ENCODE measurements at places on chromosomes 3 and 15.

GRCh38 chr15:29917600-29918597, 95.6 kb upstream of the TJP1 start:
- no peak for DNase-seq

GRCh38 chr3:158167737-158168557, 58.1 kb downstream of the RSRC1 start:
- no peak for DNase-seq

- no peak for DNase-seq
These were observed 288.7 kb downstream of the EPHB1 start for GRCh38 chr3:135083756-135084155.

- DNase-seq: peak; percentile 3
These were observed 543.4 kb downstream of the GBE1 start for GRCh38 chr3:81218023-81218422.

DNA sequence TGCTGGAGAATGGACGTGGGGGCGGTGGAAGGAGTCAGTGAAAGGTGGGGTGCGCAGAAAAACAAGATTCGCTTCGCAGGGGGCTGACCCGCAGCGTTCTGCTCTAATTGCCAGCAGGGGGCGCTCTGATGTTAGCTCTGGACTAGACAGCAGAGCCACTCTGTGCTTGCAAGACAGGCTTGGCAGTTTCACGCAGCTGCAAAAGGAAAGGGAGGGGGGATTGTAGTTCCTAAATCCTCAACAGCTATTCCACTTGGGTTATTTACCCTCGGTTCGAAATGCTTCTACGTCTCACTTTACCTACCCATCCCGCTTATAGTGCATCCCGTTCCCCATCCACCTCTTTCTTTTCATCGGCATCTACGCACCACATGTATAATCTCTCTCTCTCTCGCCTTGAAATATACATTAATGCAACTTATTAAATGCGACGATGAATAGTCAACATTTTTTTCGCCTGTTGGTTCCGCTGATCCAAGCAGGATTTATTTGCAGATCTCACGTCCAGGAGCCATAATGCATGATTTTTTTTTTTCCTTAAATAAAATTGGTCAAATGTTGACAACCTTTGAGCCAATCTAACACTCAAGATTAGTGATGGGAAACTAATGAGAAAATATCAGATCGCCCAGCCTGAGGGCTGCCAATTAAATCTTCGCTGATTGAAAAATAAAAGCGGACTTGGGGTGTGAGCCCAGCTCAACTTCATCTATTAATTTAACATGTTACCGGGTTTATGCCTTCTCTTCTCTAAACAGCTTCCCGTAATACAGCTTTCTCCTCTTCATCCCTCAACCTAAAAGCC, 216.4 kb downstream of the MEIS2 start:
- peak; percentile 84 for DNase-seq

- peak; percentile 53 for DNase-seq
These were observed 67.9 kb downstream of the PRICKLE2 start for GRCh38 chr3:64157150-64158035.

DNA sequence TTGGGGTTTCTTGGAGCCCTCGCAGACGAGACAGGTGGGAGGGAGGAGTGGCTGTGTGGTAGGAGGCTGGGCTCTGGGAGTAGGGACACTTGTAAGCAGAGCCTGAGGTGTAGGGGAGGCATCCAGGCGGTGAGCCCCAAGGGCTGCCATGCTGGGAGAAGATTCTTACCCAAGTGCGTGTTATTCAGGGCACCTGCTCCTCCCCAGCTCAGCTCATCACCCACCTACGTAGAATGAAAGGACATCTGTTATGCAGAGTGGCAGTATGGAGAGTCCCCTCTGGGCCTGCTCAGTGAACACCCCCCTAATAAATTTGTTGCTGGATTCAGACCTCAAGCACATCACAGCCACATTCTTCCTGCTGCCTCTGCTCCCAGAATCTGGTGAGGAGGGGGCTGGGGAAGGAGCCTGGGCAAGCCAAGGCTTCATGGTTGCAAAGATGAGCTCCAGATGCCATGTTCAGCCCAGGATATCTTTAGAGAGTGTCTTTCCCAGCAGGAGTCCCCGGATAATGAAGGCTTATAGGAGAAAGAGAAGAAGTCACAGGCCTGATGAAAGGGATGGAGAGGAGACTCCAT, 261.8 kb downstream of the EPHB1 start:
- no peak for DNase-seq

DNA sequence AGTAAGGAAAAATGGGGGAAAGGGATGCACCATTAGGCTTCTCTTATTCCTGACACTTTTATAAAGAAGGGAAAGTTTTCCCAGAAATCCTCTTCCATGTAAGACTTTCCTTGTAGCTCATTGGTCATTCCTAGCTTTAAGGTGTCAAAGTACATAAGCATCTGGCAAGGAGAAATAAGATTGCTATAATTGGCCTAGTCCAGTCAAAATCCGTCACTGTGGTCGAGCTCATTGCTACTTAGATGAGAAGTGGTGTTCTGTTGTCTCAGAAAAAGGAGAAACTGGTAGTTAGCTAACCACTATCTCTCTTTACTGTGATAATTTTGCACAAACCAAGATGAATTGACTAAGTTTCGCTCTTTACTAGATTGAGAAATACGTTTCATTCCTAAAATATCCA, 370.1 kb downstream of the CNTN4 start:
- DNase-seq: no peak

- no peak for DNase-seq
These were observed 48.3 kb downstream of the MITF start for GRCh38 chr3:69787436-69788168.

DNA sequence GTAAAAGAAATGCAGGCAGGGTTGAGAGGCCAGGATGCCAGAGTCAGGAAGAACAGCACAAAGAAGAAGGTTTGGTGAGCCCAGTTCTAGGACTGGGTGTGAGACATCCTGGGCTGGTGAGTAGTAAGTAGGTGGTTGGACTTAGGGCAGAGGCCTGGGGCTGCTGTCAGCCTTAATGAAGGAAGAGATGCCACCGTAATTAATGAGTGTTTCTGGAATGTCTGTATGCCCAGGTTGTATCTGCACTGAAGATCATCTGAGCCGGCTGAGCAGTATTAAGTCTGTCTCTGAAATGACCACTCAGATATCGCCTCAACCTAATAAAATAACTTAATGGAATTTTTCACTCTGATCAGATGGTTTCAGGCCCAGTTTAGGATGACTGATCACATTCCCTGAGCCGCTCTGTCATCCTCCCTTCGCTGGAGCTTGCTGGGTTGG, 532.9 kb upstream of the IL12A start:
- DNase-seq: no peak

GRCh38 chr3:188583341-188584161, 429.6 kb downstream of the LPP start:
- no peak for DNase-seq

DNA sequence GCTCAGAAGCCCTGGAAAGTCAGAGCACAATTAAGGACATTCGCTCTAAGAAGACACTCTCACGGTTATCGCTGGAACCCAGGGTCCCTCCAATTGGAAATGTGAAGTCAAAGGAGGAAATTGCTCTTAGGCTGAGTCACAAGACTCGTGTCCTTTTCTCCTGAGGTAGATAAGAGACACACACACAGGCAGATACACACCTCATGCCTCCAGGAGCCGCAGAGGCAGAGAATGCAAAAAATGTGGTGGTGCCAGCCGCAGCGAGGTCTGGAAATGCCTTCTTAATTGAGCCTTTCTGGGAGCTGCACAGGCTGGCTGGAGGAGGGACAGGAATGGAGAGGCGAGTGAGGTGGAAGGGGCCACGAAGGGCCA, 189.3 kb downstream of the OPA1 start:
- DNase-seq: no peak

DNA sequence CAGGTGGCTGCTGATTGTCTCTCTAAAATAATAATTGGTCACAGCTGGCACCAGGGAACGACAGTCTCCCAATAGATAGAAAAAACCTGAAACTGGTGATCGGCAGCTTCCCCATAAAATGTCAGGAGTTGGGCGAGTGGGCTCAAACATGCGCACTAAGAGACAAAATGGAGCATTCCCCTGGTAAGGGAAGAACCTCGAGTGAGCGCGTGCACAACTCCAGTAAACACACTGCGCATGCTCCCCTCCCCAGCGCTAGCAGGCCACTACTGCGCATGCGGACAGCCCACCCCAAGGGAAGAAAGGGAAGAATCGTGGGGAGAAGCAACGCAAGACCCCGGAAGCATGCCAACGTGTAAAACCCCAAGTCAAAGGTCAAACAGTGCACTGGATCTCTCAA, 7.7 kb upstream of the STARD5 start:
- DNase-seq: no peak

GRCh38 chr15:64029633-64030032, 16.7 kb downstream of the DAPK2 start:
- no peak for DNase-seq

DNA sequence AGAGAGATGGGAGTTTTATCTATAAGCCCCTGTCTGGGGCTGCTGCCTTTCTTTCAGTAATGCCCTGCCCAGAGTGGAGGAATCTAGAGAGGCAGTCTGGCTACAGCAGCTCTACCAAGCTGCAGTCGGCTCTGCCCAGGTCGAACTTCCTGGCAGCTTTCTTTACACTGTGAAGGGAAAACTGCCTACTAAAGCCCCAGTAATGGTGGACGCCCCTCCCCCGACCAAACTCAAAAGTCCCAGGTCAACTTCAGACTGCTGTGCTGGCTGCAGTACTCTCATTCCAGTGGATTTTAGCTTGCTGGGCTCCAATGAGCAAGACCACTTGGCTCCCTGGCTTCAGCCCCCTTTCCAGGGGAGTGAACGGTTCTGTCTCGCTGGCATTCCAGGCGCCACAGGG, 65.9 kb upstream of the RARB start:
- no peak for DNase-seq

DNA sequence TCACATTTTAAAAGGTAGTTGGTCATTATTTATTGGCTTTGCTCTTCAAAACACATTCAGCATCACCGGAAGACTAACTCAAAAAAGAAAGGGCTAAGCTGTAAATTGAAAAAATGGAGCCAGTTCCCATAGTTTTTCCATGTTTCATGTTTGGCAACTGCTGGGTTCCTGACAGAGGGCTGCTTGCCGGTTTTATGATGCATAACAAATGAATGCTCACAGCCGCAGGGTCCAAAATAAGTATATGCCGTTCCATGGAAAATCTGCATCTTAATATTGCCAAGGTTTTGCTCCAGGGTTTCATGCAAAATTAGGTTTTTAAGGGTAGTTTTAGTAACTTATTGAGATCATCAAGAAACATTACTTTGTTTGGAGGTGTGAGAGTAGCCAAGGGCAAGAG, 15.8 kb downstream of the SLC12A1 start:
- no peak for DNase-seq

DNA sequence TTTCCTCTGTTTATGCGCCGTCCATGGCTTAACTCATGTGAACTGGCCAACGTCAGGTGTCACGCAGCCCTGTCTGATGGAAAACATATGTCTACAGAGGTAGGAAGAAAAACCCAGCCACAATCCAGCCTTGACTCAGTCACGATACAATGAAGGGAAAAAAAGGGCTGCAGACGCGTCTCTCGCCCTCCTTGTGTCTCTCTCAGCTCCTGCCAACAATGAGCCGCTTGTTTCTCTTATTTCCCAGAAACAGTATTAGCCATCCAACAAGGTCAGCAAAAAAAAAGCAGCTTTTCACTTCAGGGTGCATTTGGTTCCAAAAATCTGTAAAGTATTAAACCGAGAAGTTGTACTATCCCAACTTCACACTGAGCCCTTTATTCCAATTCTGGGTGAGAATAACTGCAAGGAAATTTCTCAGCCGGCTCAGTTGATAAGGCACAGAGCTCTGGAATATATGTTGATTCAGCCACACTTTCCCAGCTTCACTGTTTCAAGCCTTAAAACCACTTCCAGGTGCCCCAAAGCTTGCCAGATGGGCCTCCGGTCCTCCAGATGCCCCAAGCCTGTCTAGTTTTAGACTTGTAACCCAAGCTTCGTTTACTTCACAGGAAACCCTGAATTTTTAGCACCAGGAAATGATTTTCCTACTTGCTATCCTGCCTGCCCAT, 79.4 kb downstream of the TM4SF4 start:
- DNase-seq: no peak

GRCh38 chr15:69034352-69034751, 19.9 kb downstream of the NOX5 start:
- no peak for DNase-seq

DNA sequence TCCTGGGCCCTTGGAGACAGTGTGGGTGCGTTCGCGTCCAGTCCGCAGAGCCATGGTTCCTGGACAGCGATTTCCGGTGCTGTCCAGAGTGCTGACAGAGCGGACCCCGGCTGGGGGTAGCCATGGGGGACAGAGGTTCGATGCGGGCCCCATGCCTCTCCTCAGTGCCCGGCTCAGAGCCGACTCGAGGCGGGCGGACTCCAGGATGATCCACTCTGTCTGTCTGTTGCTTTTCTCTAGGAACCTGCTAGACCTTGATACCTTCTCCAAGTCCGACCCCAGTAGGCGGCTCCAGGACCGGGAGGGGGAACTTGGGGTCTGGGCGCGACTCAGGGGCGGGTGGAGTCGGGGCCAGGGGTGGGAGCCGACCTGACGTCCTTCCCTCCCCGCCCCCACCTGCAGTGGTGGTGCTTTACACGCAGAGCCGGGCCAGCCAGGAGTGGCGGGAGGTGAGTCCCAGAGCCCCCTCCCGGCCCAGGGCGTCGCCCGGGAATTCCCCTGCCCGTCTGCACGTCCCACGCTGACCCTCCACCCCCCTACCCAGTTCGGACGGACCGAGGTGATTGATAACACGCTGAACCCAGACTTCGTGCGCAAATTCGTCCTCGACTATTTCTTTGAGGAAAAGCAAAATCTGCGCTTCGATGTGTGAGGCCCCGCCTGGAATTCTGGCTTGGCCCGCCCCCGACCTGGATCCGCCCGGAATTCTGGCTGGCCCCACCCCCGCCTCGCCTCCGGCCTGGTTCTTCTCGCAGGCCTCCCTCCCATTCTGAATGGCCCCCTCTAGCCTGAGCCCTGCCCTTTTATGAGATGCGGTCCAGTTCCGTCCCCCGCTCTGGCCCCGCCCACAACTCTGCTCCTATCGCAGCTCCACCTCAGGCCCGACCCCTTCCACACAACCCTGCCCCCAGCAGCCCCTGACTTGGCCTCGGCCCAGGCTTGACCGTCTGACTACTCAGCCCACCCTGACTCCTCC, 1.0 kb downstream of the CPNE9 start:
- peak; percentile 89 for DNase-seq

DNA sequence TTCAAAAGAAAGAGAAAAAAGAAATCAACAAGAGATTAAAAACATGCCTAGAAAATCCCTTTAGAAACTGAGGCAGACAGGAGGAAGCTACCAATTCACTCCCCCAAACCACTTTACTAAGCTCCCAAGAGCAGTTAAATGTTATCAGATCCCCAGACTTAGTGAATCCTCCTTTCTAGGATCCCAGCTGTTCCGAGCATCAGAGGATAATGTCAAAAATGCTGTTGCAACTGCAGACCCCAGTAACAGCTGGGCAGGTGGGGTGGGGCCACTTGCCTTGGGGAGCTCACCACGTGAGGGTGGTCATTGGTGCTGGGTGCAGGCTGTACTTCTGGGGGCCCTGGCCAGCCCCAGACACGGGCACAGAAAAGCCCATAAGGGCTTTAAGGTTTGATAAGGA, 9.1 kb downstream of the POMGNT2 start:
- DNase-seq: no peak

GRCh38 chr15:36778531-36778930, 199.1 kb downstream of the CDIN1 start:
- no peak for DNase-seq

Data from HuH-7.5 (cell line).